ENCODE measurements at places on chromosomes 1 and 21.

DNA sequence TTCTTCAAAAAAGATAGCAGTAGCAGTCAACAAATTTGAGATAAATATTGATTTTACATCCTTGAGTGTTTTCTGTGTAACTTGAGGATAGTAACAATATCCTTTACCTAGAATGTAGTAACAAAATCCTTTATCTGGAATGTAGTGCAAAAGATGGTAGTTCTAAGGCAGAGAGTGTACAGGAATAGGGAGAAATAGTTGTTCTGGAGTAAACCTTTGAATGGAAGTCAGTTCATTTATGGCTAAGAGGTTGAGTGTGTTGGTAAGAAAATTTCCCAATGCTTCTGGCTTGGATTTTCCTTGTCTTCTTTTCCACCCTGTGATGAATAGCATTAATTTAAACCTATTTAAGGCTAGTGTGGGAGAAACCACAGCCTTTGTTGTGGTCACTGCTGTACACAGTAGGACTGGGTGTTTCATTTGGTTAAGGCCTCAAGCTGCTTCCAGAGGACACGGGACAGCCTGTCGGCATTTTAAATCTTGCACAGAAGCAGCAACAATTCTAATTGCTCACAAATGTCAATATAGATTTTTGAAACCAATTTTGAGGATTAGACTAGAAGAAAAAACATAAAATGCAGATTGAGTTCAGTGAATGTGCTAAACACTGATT lies 11.3 kb downstream of the NFIA start:
- DNase-seq: no peak

DNA sequence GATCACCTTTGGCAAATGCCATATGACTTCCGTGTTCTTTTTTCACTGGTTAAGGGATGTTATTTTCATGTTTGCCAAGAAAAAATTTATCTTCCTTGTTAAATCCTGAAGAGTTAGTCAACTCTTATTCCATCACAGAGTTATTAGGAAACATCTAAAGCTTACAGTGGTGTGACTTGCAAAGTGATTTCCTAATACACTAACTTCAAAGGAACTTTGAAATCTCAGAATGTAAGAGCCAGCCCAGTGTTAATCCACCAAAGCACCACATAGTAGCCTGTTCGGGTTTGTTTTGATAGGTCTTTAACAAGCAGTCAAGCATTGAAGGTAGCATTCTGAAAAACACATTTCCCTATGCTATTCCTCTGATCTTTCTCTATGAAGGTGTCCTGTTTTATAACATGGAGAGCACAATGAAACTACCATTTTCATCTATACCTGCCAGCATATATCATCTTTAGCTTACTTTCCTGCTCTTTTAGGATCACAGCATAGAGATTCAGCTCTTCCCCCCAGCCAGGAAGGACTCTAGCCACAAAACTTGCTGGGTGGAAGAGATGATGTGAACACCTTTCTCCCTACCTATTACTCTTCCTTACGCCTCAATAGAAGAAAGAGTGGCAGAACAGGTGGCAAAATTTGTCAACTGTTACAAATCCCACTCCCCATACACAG lies 82.4 kb upstream of the MAGI3 start:
- DNase-seq: no peak

GRCh38 chr1:42266253-42267135 lies 68.5 kb downstream of the FOXJ3 start:
- DNase-seq: no peak

GRCh38 chr1:63799820-63800219 lies 26.0 kb downstream of the ROR1 start:
- DNase-seq: no peak

DNA sequence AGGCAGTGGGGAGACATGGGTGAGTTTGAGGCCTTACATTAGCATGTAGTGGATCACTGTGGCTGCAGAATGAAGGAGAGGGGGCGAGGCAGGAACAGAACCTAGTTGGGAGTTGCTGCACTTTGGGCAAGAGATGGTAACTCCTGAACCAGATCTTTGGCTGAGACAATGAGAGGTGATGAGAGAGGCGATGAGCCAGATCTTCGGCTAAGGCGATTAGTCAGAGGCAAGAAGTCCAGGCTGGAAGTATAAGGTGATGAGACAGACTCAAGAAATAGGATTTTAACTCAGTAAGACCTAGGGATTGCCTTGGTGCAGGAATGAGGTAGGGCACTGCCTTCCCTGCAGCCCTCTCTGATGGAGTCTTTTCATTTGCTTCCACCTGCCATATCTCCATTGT lies 9.1 kb upstream of the ARTN start:
- DNase-seq: no peak

DNA sequence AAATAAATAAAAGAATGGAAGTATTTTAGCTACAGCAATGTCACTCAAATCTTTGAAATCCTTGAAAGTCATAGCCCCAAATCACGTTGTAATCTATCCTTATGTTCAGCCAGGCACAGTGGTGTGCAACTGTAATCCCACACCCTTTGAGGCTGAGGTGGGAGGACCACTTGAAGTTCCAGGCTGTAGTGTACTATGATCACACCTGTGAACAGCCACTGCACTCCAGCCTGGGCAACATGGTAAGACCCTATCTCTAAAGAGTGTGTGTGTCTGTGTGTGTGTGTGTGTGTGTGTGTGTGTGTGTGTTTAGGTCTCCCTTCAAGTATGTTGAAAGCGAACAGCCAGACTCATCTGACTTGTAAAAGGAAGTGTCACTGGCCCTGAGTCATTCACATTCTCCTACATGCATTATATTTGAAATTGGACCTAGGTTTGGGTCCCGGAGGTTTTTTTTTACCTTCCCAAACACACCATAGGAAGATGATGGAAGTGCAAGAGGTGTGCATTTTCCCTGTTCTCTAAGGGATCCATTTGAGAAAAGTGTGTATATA lies 50.1 kb downstream of the ZNF281 start:
- no peak for DNase-seq

GRCh38 chr1:40742363-40743061 lies 41.1 kb upstream of the KCNQ4 start:
- no peak for DNase-seq

DNA sequence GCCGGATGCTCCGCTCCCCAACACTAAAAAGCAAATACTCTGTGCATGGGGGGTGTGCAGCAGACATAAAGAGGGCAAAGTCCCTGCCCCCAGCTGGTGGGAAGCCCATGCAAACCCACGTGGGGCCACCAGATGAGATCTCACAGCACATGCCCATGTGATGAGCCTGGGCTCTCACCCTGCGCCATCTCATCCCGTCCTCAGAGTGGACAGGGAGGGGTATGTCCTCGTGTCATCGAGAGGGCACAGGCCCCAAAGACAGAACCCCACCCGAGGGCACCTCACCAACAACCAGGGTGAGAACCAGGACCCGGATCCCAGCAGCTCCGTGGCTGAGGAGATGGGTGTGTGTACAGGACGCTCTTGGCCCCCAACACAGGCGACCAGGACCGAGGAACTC lies 25.1 kb upstream of the ARHGEF16 start:
- DNase-seq: no peak

DNA sequence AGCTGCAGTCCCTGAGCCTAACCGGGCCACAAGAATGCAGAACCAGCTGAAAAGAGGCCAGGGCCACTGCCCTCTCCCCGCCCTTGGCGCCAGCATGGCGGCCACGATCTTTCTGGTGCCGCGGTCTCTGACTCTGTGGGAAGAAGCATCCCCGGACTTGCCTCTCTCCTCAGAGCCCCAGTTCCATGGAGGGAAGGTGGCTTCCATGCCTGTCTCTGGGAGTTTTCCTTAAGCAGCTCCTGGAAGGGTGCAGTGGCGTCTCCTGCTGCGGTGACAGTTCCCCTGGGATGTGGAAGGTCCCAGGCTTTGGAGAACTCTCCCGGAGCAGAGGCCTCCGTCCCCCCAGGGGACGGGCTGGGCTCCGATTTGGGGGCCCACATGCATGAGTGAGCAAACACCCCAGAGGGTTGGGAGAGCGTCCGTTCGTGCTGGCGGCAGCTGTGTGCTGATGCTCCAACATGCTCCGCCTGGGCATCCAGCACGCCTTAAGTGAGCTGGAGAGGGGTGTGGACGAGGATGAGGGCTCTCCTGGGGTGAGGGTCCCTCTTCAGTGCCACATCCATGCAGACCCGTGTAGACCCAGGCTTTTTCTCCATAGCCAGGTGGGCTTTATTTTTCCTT lies 109.8 kb upstream of the COL6A1 start:
- no peak for DNase-seq

DNA sequence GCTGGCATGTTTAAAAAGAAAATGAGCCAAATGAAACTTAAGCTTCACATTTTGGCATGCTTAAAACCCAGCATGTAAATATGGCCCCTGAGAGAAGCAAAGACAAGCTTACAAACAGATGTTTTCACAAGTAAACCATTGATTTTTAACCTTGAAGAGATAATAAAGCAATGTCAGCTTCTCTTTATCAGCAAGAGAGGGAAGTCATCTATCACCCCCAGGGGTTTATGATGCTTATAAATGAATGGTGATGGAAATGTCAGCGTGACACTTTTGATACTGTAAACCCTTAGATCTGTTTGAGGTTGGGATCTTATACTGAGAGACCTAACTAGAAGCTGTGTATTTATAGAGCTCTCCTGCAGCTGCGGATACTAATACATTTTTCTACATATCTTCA lies 471.3 kb downstream of the PLA2G4A start:
- no peak for DNase-seq

DNA sequence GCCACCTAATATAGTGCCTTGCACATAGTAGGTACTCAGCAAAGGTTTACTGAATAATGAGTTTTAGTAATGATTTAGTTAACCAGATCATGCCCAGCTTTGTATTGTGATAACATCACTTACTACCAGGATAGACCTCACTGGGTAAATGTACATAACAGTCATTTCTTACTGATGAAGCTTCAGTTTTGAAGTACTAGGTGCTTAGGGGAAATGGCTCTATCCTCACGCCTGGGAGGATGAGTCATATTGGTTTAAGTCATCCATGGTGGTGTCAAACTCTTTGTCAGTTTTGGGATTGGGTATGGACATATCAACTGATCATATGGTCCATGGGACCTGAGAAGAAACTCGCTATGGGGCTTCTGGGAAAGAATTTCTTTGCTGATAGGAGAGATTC lies 90.6 kb upstream of the USP24 start:
- DNase-seq: no peak

DNA sequence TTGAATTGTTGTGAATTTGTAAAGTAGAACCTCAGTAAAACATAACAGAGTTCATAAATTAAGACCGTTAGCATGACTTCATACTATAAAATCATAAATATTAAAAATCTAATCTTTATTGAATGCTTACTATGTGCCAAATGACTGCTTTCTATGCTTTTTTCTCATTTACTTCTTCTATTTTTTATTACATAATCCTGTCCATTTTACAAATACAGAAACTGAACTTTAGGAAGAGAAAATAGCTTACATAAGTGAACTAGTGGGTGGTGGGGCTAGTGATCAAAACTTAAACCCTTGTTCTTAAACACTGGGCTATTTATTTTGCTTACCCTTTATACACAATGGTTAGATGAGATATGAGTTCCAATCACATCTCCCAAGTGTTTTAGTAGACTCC lies 122.3 kb downstream of the ZC3H11B start:
- no peak for DNase-seq

Measured in Caki2 (cell line).